Adrenal gland (tissue), 19 donors: ENCODE measurements at places on chromosomes 2 and 18.

- no peaks in the 10 kb centered on the region for H3K27me3 ChIP-seq
- H3K4me3 ChIP-seq: no peak overlapping the region
- H3K27ac ChIP-seq: no peak overlapping the region
- H3K4me1 ChIP-seq: peaks cover 3% of the 10 kb centered on the region
- DNase-seq: no peak
These were observed 120.7 kb downstream of the FEZ2 start for GRCh38 chr2:36477315-36477714.

DNA sequence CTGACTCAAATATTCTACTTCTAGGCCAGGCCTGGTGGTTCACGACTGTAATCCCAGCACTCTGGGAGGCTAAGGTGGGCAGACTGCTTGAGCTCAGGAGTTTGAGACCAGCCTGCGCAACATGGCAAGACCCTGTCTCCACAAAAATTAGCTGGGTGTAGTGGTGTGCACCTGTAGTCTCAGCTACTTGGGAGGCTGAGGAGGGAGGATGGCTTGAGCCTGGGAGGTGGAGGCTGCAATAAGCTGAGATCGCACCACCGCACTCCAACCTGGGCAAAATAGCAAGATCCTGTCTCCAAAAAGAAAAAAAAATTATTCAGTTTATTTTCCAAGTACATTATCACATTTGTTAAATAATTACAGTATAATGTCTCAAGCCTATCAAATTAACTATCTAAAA is 7.3 kb downstream of the PPP3R1 start:
- H3K27me3 ChIP-seq: no peaks in the 10 kb centered on the region
- no peak for DNase-seq
- H3K4me3 ChIP-seq: no peak overlapping the region
- no peaks in the 10 kb centered on the region for H3K36me3 ChIP-seq
- peaks cover 90% of the 10 kb centered on the region for H3K4me1 ChIP-seq

DNA sequence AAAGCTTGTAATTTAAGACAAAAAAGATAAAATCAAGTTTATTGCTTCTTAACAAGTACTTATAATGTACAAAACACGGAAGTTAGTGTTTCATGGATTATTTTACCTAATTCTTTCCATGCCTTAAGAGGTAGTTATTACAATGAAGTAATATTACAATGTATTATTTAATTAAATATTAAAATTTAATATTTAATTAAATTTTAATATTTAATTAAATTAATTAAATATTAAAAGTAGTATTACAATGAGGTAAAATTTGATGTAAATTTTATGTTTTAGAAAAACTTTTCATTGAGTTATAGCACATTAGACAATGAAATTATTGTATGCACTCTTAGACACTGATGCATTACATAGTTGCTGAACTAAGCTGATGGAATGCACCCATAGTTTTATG is 220.7 kb upstream of the NETO1 start:
- no peaks in the 10 kb centered on the region for H3K4me1 ChIP-seq
- DNase-seq: no peak
- H3K36me3 ChIP-seq: no peaks in the 10 kb centered on the region
- H3K27me3 ChIP-seq: no peaks in the 10 kb centered on the region
- H3K27ac ChIP-seq: no peak overlapping the region

DNA sequence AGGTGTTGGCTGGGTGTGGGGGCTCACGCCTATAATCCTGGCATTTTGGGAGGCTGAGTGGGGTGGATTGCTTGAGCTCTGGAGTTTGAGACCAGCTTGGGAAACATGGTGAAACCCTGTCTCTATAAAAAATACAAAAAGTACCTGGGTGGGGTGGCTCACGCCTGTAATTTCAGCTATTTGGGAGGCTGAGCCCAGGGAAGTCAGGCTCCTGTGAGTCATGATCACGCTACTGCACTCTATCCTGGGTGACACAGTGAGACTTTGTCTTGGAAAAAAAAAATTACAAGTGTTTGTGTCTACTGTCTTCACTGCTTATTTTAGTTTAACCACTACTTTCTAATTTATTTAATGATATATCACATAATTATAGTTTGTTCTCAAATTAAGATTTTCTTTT is 62.7 kb upstream of the DOCK10 start:
- H3K27ac ChIP-seq: no peak overlapping the region
- no peaks in the 10 kb centered on the region for H3K36me3 ChIP-seq
- DNase-seq: no peak
- no peak overlapping the region for H3K4me3 ChIP-seq
- H3K4me1 ChIP-seq: no peaks in the 10 kb centered on the region
